Right forelimb (tissue), 1 donor: ENCODE measurements at places on chromosomes 5 and 9.

- DNase-seq = no peak
These were observed 111.8 kb downstream of the LRRC70 start for GRCh38 chr5:62690421-62690820.

DNA sequence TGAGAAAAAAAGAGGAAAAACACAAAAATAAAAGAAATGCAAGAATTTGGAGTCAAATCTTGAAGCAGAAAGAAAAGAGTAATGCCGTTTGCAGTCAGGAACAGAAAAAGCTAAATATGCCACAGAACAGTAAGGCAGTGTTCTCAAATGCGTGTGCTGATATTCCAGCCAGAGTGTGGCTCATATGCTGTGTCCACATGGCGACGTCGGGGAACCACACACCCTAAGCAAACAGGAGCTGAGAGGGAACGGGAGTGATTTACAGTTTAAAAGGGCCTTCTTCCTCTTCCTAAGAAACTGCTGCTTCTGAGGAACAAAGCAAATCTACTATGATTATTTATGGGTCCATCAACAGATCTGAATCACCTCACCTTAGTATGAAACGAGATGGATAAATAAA, 42.7 kb downstream of the DDX31 start:
- no peak for DNase-seq

GRCh38 chr5:73298772-73299630, 126.0 kb downstream of the TMEM174 start:
- no peak for DNase-seq

GRCh38 chr5:157670662-157671591, at the start of gene C5orf52:
Gene C5orf52, plus strand, starts transcription at chr5:157671533. Its CDS starts 82 bp downstream, at chr5:157671615.
- DNase-seq = peak; percentile 84

DNA sequence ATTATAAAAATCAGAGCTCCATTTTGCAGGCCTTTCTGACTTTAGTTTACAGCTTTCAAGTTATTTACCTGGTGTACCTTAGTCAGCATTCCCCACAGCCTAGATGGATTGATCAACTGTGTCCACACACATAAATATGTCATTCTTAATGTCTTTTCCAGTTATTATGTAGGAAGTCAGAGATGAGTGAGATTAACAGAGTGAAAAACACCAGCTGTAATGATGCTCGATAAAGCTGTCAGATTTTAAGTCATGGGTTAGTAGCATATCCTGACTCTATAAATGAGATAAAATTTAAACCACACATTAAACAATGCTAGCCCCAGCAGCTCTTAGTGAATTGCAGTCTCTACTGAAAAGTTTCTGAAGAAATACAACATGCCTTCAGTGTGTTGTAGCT, 48.9 kb downstream of the NUDT12 start:
- no peak for DNase-seq

DNA sequence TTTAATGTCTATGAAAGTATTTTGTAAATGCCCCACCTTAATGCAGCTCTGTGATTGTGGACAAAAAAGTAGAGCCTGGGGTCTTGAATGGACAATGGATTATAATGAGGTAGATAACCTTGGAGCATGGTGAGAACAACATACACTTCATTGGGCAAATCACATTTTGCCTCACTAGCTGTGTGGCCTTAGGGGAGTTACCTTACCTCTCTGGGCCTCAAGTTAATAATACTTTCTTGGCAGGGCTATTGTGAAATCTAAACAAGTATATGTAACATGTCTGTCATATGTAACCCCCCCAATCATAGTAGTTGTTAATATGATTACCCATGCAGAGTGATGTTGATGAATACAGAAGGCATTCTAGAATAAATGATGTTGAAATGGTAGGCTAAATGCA, 213.6 kb upstream of the ANKRD55 start:
- no peak for DNase-seq

DNA sequence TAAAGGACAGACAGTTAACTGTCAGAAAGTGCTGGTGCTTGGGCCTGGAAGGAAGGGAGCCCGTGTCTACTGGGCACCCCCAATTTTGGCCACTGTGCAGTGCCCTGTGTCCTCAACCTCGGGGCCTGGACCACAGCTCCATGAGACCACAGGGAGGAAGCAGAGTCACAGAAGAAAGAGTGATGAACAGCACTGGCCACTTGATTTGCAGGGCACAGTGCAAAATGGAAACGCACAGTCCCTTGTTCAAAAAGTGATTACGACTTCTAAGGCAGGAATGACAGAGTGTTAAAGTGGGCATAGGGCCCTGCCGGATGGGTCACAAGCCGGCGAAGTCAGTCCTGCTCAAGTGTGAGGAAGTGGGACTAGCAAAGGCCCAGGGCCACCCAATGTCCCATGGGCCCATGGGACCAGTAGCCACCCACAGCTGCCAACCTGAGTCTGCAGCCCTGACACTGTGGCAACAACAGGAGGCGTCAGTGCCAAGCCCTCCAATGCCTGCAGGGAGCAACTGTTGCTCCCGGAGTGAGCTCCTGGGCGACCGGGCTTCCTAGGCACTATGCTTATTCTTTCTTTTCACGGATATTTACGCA, 85.4 kb downstream of the ADAMTS2 start:
- no peak for DNase-seq

DNA sequence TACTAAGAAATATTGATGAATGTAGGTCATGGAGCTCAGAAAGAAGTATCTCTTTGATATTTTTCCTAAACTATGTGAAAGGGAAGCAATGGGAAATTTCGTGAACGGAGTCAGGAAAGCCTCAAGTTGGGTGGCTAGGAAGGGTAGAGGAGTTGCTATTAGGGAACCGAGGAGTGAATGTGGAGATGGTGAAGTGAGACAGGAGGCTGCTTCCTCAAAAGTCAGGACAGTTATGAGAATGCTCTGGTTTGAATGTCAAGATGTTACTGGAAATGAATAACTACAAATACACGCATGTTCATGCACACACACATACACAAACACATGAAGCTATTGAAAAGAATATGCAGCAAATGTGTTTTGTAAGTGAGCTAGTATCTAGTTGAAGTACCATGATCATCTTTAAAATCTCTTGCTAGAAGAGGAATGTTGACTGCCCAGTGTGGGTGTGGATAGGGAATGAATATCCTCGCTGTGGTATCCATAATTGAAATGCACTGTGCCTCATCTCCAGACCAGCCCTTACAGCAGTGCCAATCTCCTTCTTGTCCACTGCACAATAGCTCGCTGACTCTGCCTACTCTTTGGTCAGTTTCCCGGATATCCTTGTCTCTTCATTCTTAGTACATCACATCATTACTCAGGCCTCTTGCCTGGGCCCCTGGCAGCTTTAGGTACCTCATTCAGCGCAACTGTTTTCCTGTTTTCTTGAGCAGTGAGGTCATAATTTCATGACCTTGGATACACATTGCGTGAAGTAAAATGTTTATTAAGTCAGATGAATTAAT, 21.9 kb upstream of the PDCD1LG2 start:
- no peak for DNase-seq

- no peak for DNase-seq
These were observed 62.8 kb downstream of the HMCN2 start for GRCh38 chr9:130328349-130328801.

GRCh38 chr5:157710882-157711281, 20.3 kb upstream of the THG1L start:
- no peak for DNase-seq

DNA sequence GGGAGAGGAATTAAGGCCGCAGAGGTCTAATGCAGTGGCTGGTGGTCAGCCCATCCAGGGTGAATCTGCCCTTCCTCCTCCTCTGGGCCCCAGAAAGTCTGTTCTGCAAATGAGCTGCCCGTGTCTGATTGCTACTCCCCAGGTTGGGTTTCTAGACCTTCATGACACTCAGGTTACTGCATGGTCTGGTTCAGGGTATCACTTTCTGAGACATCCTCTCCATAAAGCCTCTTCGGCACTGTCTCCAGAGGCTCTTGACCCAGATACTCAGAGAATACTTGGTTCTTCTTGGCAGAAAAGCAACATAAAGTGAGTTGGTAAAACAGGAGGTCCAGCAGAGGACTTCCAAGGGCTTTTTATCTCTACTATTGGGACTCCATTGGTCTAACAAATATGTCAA, 62.5 kb upstream of the GDNF start:
- no peak for DNase-seq

DNA sequence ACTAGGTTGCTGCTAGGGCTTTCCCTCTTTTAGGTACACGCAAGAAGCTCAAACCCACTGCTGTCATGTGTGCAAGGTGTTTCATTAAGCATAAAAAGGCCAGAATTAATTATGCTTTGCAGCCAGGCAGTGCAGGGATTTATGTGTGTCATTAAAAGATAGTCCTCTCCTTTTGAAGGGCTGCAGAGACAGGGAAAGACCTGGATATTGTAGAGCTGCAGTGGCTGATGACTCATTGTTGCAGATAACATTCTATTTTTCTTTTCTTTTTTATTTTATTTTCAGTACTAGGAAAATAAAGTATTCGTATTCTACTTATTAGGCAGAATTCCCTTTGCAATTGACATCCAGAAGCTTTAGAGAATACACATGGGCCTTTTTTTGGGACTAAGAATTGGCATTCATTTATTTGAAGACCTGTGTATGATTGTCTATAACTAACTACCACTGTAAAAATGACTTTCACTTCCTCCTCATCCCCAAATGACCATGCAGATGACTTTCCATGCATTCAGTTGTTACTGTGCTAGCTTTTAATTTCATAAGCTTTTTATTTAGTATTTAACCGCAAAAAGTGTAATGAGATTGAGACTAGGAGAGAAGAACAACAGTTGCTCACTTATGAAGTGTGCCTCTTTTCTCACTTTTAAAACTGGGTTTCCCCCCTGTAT, 113.0 kb downstream of the PAM start:
- DNase-seq = no peak

- no peak for DNase-seq
These were observed 4.5 kb downstream of the LCN12 start for GRCh38 chr9:136956604-136957003.

GRCh38 chr9:137694962-137695875, 76.4 kb downstream of the EHMT1 start:
- peak; percentile 57 for DNase-seq

GRCh38 chr5:77146896-77147295, 59.8 kb upstream of the ZBED3 start:
- no peak for DNase-seq

DNA sequence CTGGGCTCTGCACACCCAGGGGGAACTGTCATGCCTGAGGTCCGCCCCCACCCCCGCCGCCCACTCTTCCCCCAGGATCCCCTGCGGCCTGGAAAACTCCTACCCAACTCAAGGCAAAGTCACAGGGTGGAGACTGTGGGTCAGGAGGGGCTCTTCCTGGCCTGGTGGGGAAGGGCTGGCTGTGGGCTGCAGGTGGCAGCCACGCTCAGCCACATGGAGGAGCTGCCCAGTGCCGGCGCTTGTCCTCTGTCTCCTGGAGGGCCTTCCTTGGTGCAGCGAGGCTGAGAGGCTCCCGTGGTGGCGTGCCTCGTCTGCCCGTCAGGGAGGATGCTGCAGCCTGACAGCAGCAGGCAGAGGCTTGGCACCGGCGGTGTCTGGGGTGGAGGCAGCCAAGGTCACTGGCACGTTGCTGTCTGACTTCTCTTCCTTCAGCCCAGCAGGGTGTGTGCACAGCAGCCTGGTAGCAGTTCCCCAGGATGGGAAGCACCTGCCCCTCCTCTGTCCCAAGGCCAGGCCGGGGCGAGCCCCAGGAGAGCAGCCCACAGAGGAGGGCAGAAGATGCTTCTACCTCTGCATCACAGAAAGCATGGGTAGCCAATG, 78.1 kb downstream of the ADAMTS2 start:
- DNase-seq = no peak

GRCh38 chr9:95206143-95206542, 111.4 kb downstream of the FANCC start:
- no peak for DNase-seq

- no peak for DNase-seq
These were observed 43.5 kb downstream of the RMI1 start for GRCh38 chr9:84024041-84024575.

DNA sequence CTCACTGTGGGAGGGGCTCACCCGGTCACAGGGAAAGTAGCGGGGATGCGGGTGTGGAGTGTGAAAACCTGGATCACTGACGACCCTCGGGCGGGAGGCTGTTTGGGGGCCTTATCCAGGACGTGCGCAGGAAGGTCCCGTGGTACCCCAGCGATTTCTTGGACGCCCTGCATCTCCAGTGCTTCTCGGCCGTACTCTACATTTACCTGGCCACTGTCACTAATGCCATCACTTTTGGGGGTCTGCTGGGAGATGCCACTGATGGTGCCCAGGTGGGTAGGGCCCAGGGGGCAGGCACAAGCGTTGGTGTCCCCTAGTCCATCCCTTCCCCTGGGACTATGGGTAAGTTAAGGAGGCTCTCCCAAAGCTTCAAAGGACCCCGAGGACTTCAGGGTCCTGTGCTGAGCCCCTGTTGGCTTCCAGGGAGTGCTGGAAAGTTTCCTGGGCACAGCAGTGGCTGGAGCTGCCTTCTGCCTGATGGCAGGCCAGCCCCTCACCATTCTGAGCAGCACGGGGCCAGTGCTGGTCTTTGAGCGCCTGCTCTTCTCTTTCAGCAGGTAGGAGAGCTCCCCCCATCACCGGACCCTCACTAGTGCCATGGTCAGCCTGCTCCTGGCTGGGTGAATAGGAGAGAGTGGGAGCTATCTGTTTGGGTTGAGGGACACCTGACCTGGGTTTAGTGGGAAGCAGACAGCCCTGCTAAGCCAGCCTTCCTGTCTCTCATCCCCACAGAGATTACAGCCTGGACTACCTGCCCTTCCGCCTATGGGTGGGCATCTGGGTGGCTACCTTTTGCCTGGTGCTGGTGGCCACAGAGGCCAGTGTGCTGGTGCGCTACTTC, 3.9 kb downstream of the SLC4A9 start:
- no peak for DNase-seq

GRCh38 chr5:13359344-13359743, 585.1 kb downstream of the DNAH5 start:
- no peak for DNase-seq

- no peak for DNase-seq
These were observed 1.3 kb downstream of the ANXA1 start for GRCh38 chr9:73152953-73153352.

DNA sequence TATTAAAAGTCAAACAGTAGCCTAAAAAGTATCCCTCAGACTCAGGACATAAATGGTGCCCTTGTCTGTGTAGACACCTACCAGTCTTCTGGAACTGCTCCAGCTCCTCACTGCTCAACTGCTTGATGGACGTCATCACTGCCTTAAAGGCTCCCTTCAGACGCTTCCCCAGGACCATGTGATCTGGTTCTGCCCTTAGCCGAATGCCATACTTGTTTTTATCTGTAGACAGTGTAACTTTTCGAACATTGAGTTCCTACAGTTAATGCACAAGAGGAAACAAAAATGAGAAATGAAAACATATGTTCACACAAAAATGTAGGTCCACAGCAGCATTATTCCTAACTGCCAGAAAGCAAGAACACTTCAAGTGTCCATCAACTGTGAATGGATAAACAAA, 46.2 kb downstream of the IARS1 start:
- no peak for DNase-seq

GRCh38 chr9:15182730-15183129, 124.3 kb downstream of the TTC39B start:
- no peak for DNase-seq
